Ecto neural progenitor cell (in vitro differentiated cells): ENCODE measurements at places on chromosomes 5 and 9.

GRCh38 chr9:79769476-79770275 lies 197.9 kb downstream of the TLE4 start:
- DNase-seq = no peak

DNA sequence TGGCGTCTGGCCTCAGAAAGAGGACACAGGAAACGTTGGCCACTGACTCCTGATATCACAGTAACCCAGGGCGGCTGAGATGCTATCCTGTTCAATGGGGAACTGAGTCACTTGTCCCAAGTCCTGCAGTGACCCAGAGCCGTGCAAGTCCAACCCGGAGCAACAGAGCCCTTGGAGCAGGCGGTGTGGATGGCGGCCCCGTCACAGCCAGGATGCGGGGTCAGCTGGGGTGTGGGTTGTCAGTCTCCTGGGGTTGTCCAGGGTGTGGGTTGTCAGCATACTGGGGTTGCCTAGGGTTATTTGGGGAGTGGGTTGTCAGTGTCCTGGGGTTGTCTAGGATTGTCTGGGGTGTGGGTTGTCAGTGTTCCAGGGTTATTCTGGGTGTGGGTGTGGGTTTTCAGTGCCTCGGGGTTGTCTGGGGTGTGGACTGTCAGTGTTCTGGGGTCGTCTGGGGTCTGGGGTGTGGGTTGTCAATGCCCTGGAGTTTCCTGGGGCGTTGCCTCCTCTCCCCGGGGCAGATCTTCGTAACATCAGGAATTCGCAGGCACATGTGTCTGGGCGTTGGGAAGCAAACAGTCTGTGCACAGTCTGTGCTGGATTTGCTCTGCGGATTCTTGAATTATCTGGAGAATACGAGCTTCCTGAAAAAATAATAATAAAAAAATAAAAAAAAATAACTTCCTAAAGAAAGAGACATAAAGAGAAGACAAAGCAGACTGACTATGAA lies 257.5 kb downstream of the PARP8 start:
- DNase-seq = no peak

GRCh38 chr5:141617682-141618029 lies 1.1 kb downstream of the DIAPH1 start:
- no peak for DNase-seq

- DNase-seq = no peak
These were observed 818.0 kb upstream of the ZNF608 start for GRCh38 chr5:125564317-125564975.

DNA sequence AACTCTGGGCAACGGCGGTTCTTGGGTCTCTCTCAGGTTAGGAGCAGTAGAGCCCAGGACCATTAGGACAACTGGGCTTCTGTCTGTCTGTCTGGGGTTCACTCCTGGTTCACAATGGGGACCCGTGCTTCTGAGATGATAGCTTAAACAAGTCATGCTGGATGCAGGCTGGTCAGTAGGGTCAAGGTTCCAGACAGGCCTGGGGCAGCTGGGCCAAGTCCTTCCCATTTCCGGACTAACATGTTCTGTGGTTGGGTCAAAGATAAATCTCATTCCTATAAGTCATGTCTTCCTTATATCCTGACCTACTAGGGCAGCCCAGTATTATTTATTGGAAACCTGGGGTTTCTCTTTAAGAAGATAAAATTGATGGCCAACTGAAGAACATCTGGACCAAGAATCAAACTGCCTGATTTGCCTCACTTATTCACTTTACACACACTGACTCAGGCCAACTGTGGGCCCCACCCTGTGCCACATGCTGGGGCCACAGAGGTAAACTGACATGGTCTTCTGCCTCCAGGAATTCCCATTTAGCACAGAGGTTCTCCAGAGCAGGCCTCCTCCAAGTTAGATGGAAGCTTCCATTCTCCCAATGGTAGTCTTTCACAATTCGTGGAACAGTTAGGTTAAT lies 8.3 kb downstream of the HDHD3 start:
- DNase-seq = no peak
